Stimulated activated CD8-positive, alpha-beta memory T cell treated with anti-CD3 and anti-CD28 coated beads, Interleukin-7, amount 100 ng/mL, for 24 hours (primary cell): ENCODE measurements at places on chromosomes 12 and 14.

DNA sequence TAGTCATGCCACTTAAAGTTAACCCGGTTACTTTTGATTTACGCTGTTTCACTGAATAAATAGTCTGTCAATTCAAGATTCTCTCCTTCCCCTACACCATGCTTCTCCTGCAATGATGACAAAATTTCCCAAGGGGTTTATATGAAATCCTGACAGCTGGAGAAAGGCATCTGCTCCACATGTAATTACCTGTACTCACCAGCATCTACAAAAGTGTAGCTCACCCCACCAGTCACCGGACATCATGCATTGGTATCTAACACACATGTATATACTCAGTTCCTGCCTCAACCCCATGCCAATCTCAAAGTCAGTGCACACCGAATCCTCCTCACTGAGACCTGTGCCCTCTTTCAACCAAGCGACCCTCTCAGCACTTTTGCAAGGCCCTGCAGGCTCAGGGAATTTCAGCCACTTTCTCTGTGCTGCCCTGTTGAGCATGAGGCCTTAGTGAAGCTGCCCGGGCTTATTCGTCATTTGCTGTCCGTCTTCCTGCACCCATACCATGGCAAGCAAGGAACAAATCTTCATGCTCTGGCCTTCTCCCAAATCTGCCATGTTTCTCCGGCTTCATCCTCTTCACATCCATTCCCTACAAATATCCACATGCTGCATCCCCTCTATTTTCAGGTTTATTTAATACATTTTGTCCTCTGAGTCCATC lies 131.6 kb downstream of the SEC23A start:
- DNase-seq, result no peak

DNA sequence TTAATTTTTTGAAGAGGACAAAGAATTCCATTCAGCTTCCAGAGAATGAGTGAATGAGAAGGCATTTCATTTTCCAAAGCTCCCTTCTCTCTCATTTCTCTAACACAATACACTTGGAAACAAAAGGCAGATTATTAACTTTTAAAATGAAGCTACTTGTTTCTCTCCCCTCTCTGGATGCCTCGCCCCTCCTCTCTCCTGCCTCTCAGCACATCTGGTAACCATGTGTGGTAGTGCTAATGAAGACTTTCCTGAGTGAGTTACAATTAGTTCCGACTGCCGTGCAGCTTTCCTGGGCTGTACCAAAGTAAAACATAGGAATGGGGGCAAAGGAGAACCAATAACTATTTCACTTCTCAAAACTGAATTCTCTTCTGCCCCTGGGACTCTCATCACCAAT lies 84.7 kb upstream of the SOX5 start:
- no peak for DNase-seq

DNA sequence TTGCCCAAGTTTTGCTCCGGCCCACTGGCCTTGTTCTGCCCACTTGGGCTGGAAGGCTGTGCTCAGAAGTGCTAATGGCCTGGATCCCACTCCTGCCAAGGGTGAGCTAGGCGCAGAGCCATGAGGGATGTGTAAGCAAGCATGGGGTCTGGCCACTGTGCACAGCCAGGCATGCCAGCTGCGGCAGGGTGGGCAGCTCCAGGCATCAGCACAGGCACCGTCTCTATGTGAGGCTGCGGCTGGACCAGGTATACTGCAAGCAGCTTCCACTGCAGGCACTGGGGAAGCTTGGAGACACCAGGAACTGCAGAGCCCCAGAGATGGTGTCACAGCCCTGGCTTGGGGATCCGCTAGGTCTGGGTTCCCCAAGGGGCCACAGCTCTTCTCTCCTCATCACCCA lies 264.9 kb downstream of the LRIG3 start:
- DNase-seq, result no peak

DNA sequence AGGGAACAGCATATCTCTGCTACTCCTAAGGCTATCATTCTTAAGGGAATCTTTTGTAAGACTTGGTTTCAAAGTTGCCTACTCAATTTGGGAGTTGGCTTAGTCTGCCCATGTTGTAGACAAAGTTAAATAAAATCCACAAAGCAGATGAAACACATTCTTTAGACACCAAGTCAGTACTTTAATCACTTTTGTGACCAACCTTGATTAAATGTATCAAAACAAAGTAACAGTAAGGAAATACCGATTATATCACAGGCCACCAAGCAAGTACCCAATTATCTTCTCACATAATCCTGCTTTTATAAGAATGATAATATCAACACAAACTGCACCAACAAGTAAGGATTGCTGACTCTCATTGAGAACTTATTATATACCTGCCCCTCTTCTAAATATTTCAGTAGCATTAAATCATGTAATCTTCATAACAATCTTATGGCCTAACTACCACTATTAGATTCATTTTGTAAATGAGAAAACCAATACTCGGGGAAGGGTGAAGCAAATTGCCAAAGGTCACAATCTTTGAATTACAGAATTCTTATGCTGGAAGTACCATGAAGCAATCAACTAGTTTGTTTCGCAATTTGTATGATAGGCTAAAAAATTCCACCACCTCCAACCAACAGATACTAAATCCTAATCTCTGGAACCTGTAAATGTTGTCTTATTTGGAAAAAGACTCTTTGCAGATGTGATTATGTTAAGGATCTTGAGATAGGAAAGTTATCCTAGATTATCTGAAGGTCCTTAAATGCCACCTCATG lies 12.6 kb upstream of the DIO2 start:
- no peak for DNase-seq

DNA sequence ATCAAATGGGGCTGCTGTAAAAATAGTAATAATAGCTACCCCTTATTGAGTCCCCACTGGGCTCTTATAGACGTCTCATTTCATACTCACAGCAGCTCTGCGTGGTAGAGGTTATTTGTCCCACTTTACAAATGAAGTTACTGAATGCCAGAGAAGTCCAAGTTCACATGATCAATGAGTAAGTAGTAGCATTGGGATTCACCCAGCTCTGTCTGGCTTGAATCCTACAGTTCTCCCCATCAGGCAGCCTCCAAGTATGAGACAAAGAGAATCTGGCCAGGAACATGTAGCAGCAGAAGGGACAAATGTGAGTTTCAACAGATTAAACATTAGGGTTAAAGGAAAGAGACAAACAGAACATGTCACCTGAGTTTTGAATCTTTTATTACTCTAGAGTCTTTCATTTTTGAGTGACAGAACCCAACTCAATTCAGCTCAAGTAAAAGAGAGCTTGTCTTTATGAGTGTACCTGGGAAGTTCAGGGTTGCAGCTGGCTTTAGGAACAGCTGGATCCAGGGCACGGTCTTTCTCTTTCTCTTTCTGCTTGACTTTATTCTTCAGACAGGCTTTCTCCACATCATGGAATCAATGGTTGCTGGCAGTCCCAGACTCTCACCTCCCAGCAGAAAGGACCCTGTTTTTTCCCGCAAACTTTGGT lies 64.1 kb upstream of the JDP2 start:
- no peak for DNase-seq

DNA sequence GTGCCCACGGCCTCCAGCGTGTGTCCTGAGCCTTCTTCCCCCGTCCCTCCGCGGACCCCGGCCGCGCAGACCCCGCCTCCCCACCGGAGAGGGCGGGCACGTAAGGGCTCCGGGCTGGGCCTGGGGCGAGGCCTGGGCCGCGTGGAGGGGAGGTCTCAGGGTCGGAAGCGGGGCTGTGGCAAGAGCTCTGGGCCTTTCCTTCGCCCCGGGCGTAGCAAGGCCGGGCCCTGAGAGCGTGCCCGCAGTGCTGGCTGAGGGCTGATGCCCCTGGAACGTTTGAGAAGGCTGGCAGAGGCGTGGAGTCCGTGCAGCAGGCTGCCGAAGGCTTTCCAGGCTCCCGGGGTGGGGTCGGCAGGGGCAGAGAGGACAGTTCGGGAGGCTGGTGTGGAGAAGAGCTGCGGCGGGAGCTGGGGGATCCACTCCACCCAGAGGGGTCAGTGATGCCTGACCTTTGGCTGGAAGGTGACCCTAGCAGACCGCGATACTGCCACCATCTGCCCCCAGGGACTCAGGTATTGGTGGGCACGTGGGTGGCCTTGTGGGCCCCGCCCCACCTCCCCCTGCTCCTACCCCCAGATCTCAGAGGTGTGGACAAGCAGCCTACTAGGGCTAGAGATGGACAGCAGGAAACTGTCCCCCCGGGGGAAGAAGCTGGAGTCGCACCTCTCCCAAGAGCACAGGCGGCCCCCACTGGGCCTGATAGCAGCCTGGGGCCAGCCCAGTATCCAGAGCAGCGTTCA lies 558 bp downstream of the TEX22 start:
- DNase-seq, result no peak

GRCh38 chr14:100588671-100589070 lies 1.5 kb upstream of the BEGAIN start:
- no peak for DNase-seq

DNA sequence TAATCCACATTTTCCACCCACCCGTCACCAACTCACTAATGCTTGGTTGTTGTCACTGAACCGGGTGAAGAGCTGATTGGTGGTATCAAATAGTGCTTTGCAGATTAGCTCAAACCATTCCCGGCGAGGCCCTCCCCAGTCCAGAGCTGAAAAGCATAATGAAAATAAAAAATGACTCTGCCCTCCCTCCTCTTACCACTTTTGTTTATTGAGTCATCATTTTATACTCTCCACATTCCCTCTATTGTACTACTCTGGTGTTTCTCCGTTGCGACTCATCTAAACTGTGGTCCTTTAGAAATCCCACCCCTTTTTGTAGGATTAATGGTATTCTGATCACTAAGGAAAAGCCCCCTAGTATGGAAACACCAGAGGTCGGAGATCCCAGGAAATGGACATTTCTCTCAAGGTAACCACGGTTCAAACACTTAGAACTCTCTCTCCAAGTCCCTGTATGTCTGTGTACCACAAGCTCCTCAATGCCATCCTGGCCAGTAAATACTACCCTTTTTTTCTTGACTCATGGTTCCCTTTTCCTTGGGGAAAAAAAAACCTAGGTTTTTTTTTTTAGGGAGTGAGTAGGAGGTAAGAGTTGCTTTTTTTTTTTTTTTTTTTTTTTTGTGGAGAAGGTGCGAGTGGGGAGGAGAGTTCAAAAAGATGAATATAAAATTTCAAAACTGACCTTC lies 42.0 kb downstream of the AREL1 start:
- no peak for DNase-seq

DNA sequence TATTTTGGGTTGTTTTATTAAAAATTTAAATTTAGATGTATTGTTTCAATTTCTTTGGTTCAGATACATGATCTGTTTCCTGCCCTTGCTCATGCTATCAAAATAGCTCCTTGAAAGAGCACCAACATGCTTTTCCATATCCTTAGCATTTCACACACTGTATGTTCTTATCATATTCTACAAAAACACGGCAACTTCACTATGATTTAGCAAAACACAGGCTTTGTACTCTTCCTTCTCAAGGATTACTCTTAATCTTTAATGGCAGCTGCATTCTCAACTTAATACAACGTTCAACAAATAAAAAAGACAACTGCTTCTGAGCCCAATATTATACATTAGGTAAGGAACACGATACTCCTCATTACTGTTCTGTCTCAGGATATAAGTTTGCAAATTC lies 2.9 kb upstream of the GLRX5 start:
- no peak for DNase-seq

DNA sequence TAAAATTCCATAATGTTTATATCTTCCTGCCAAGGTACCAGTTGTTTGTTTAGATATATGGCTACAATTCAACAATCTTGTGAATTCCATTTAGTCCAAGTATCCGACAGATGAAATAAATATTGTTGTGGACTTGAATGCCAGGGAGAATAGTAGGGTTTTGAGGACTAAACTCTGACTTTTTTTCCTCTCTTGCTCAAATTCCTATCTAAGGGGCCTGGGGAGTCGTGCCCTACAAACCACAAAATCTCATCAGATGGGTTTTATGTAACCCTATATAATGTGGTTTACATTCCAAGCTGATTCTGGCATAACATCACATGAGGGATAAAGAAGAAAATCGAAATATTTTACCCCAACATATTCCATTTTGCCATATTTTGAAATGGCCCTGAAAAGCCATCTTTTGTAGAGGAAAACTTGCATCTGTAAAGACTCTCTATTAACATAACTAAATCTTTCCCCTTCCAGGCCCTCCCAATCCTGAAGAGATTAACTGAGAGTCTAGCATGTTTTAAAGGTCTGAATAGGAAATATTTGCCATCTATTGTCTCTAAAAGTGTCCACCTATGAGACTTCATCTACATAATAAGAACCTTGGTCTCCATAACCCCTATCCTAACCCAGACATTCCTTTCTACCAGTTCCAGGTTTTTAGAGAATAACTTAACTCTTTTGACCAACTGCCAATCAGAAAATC lies 184.7 kb upstream of the KITLG start:
- no peak for DNase-seq

GRCh38 chr14:71952381-71953363 lies 20.4 kb downstream of the RGS6 start:
- no peak for DNase-seq

GRCh38 chr12:48937170-48937569 lies 11.9 kb upstream of the FKBP11 start:
- no peak for DNase-seq

DNA sequence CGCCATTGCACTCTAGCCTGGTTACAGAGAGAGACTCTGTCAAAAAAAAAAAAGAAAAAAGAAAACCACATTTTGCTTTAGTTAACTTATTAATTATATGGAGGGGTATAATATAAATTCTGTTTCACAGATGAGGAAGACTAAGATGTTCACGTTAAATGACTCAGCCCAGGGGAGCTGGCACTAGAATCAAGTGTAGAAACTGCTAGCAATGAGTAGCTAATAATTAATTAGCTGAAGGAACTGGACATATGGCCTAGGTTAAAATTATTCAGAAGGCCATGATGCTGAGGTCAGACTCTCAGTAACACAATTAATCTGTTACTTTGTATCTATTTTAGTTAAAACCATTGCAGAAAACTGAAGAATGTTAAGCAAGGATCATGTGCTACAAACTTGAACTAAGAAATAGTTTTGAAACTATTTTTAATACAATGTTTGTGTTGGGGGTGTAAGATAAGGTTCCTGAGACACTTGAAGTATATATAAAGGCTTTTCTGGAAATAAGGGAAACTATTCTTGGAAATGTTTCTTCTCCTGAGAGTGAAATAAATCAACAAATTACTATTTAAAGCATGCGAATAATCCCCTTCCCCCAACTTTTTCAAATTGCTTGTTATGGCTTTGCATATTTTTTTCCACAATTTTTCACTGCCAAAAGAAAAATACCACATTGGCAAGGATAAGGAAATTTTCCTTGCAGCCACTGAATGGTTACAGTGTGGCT lies 589.3 kb downstream of the SOX5 start:
- no peak for DNase-seq

DNA sequence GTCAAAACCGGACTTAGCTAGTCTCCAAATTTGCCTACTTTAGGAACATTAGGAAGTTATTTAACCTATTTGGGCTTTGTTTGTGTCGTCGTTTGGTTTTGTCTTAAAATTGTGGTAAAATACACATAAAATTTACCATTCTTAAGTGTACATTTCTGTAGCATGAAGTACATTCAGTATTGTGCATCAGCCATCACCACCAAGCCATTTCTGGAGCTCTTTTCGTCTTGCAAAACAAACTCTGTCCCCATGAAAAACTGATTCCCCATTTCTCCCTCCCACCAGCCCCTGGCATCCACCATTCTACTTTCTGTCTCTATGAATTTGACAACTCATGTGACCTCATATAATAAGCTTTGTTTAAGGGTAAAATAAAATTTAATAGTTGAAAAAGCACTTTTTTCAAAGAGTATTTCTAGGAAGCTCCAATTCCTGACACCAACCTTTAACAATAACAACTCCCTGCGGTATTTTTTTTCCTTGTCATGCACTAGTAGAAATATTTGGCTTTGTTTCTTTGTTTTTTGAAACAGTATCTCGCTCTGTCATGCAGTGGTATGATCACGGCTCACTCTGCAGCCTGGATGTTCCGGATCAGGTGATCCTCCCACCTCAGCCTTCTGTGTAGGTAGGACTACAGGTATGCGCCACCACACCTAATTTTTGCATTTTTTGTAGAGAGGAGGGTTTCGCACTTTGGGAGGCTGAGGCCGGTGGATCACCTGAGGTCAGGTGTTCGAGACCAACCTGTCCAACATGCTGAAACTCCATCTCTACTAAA lies 3.6 kb upstream of the UBC start:
- no peak for DNase-seq
